Activated naive CD4-positive, alpha-beta T cell treated with anti-CD3 and anti-CD28 coated beads for 36 hours (primary cell): ENCODE measurements at places on chromosomes 7 and 10. TPM values are rescaled to one million over a fixed set of nuclear protein-coding genes. Genes with fewer than 3 reads are reported as not detected.

DNA sequence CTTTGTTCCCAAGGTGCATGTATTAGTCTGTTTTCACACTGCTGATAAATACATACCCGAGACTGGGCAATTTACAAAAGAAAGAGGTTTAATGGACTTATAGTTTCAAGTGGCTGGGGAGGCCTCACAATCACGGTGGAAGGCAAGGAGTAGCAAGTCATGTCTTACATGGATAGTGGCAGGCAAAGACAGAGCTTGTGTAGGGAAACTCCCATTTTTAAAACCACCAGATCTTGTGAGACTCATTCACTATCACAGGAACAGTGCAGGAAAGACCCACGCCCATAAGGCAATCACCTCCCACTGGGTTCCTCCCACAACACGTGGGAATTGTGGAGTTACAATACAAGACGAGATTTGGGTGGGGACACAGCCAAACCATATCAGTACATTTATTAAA, 92.9 kb downstream of the PPP1R3C start:
- no peaks in the 10 kb centered on the region for H3K36me3 ChIP-seq
- no peaks in the 10 kb centered on the region for H3K4me1 ChIP-seq
- no peak overlapping the region for H3K27ac ChIP-seq
- DNase-seq = no peak

The CXCL12 gene
- total RNA-seq = not detected

DNA sequence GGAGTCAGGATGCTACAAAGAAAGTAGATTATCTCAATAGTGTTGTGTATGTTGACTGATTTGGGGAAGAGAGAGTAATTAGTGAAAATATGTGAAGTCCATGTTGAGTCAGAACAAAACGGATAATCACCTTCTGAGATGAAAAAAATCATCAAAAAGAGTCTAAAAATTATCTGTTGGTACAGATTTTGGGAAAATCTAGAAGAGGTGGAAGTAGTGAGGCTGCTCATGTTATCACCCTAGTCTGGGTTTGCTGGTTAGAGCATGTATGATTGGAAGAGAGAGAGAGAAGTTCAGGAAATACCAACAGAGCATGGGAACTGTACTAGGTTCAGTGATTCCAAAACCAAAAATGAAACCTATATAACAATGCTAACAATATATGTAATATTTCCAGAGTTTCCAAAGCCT, 12.3 kb downstream of the RPA3 start:
- H3K4me1 ChIP-seq = peaks cover 24% of the 10 kb centered on the region
- H3K27me3 ChIP-seq = no peaks in the 10 kb centered on the region
- H3K4me3 ChIP-seq = no peak overlapping the region
- H3K36me3 ChIP-seq = peaks cover 6% of the 10 kb centered on the region
- no peak overlapping the region for H3K27ac ChIP-seq

The IFIT1B gene
- not detected for total RNA-seq

- no peak overlapping the region for H3K27ac ChIP-seq
- no peak overlapping the region for H3K4me3 ChIP-seq
Measured at GRCh38 chr7:155363146-155363539, 65.5 kb downstream of the INSIG1 start.

DNA sequence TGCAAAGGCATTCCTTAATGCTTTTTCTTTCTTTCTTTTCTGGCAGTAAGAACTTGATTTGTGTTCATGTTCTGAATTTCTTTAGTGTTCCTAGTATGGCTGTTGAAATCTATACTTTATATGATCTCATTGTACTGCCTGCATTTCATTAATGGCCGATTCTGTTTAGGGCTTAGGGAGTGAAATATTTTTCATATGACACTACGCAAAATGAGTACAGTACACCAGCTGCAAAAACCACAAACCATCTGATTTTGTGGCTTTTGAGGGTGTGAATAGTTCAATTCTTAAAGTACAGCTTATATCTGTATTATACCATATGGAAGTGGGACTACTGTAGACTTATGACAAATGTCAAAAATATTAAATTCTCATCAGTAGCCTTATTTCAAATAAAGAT, 69.1 kb upstream of the FOXP2 start:
- no peaks in the 10 kb centered on the region for H3K27me3 ChIP-seq
- H3K27ac ChIP-seq = no peak overlapping the region
- no peaks in the 10 kb centered on the region for H3K36me3 ChIP-seq
- no peak for DNase-seq

The PRR15 gene
- not detected for total RNA-seq

GRCh38 chr7:152383341-152384234, 52.2 kb downstream of the KMT2C start:
- H3K4me3 ChIP-seq = no peak overlapping the region
- peaks cover 25% of the 10 kb centered on the region for H3K4me1 ChIP-seq
- DNase-seq = peak; percentile 38
- H3K27ac ChIP-seq = no peak overlapping the region
- H3K36me3 ChIP-seq = no peaks in the 10 kb centered on the region

DNA sequence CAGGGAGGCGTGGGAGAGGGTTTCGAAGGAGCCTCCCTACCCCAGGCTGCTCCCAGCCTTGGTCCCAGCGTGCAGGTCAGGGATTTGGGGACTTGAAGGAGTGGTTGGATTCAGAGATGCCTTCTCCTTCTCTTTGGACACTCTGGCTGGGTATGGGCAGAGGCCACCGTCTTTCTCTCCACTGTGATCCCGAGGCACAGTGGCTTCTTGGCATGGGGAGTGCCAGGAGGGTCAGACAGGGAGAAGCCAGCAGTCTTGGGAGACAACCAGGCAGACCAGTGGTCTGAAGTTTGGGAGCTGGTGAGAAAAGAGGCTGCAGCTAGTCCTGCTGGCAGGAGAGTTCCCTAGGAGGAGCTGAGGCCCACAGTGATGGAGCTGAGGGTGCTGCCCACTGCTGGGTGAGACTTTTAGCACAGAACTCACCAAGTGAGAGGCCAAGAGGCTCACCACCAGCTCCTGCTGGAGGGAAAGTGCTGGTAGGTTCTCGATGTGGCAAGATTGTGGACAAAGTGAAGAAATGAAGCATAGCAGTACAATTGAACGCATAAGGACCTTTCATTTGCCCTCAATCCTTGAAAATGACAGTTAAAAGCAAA, 35.2 kb upstream of the WDFY4 start:
- no peaks in the 10 kb centered on the region for H3K36me3 ChIP-seq
- H3K27me3 ChIP-seq = peaks cover 18% of the 10 kb centered on the region
- no peak overlapping the region for H3K4me3 ChIP-seq
- DNase-seq = no peak

- H3K4me1 ChIP-seq = peaks cover 40% of the 10 kb centered on the region
- H3K27ac ChIP-seq = no peak overlapping the region
- no peaks in the 10 kb centered on the region for H3K27me3 ChIP-seq
- no peaks in the 10 kb centered on the region for H3K36me3 ChIP-seq
- no peak overlapping the region for H3K4me3 ChIP-seq
- no peak for DNase-seq
Measured at GRCh38 chr10:3936422-3937040, 151.5 kb upstream of the KLF6 start.

The MYH16 gene
- total RNA-seq = not detected

- H3K27me3 ChIP-seq = no peaks in the 10 kb centered on the region
- H3K27ac ChIP-seq = no peak overlapping the region
- no peaks in the 10 kb centered on the region for H3K36me3 ChIP-seq
- H3K4me1 ChIP-seq = peaks cover 35% of the 10 kb centered on the region
- no peak overlapping the region for H3K4me3 ChIP-seq
Measured at GRCh38 chr10:7033031-7033430, 377.8 kb downstream of the SFMBT2 start.

GRCh38 chr10:125575843-125576242, 107.1 kb downstream of the TEX36 start:
- peaks cover 7% of the 10 kb centered on the region for H3K27me3 ChIP-seq
- H3K4me1 ChIP-seq = no peaks in the 10 kb centered on the region
- no peak overlapping the region for H3K4me3 ChIP-seq
- DNase-seq = no peak
- no peak overlapping the region for H3K27ac ChIP-seq

The MDFIC gene
- total RNA-seq = 93.1 TPM

- no peak for DNase-seq
- H3K4me1 ChIP-seq = peaks cover 26% of the 10 kb centered on the region
- peaks cover 24% of the 10 kb centered on the region for H3K36me3 ChIP-seq
- no peak overlapping the region for H3K4me3 ChIP-seq
- H3K27me3 ChIP-seq = no peaks in the 10 kb centered on the region
- peak overlapping the region; percentile 12 for H3K27ac ChIP-seq
Measured at GRCh38 chr7:44764665-44765578, 16.3 kb downstream of the ZMIZ2 start.

GRCh38 chr10:111648046-111648445, 535.5 kb downstream of the GPAM start:
- peaks cover 4% of the 10 kb centered on the region for H3K36me3 ChIP-seq
- no peaks in the 10 kb centered on the region for H3K27me3 ChIP-seq
- H3K4me1 ChIP-seq = no peaks in the 10 kb centered on the region
- H3K27ac ChIP-seq = no peak overlapping the region
- no peak overlapping the region for H3K4me3 ChIP-seq

DNA sequence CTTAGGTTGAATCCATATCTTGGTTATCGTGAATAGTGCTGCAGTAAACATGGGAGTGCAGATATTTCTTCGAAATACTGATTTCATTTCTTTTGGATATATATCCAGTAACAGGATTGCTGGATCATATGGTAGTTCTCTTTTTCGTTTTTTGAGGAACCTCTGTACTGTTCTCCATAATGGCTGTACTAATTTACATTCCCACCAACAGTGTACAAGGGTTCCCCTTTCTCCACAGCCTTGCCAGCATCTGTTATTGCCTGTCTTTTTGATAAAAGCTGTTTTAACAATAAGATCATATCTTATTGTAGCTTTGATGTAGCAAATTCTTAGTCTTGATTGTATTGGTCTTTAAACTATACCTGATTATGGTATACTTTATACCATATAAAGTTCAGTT, 45.3 kb downstream of the ZNRF2 start:
- DNase-seq = no peak
- H3K4me1 ChIP-seq = peaks cover 46% of the 10 kb centered on the region
- no peak overlapping the region for H3K27ac ChIP-seq
- no peak overlapping the region for H3K4me3 ChIP-seq

GRCh38 chr7:84085147-84085546, 109.4 kb downstream of the SEMA3A start:
- no peak for DNase-seq
- no peaks in the 10 kb centered on the region for H3K36me3 ChIP-seq
- H3K27ac ChIP-seq = no peak overlapping the region
- no peak overlapping the region for H3K4me3 ChIP-seq
- H3K4me1 ChIP-seq = peaks cover 15% of the 10 kb centered on the region
- H3K27me3 ChIP-seq = no peaks in the 10 kb centered on the region

DNA sequence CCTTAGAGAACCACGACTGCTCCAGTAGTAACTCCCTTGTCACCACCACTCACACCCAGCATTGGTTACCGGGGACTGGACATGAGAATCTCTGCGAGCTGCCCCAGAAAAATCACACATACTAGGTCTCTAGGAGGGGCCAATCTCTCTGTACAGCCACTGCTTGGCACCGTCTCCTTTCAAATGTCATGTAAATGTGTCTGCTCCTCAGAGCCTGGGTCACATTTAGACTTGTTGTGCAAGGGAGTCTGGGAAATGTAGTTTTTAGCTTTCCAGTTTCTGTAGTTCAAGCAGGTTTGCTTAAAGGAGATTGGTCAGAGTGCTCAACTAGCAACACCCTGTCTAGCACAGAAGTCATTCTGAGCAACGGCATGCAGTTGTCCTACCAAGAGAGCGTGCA, 60.0 kb downstream of the CHN2 start:
- no peak overlapping the region for H3K27ac ChIP-seq
- H3K27me3 ChIP-seq = peaks cover 3% of the 10 kb centered on the region
- DNase-seq = no peak
- no peaks in the 10 kb centered on the region for H3K36me3 ChIP-seq
- H3K4me3 ChIP-seq = no peak overlapping the region

GRCh38 chr10:69089638-69090599, 2.0 kb downstream of the SRGN start:
- peak overlapping the region; percentile 99 for H3K27ac ChIP-seq
- no peaks in the 10 kb centered on the region for H3K27me3 ChIP-seq
- peaks cover 70% of the 10 kb centered on the region for H3K4me1 ChIP-seq
- peak; percentile 95 for DNase-seq
- peak overlapping the region; percentile 89 for H3K4me3 ChIP-seq

GRCh38 chr7:151339651-151340382, 1.8 kb upstream of the NUB1 start:
- no peak overlapping the region for H3K4me3 ChIP-seq
- peak overlapping the region; percentile 10 for H3K27ac ChIP-seq
- no peaks in the 10 kb centered on the region for H3K36me3 ChIP-seq
- H3K27me3 ChIP-seq = no peaks in the 10 kb centered on the region
- H3K4me1 ChIP-seq = peaks cover 37% of the 10 kb centered on the region
- DNase-seq = no peak

GRCh38 chr10:124369986-124370385, 48.7 kb downstream of the OAT start:
- peaks cover 7% of the 10 kb centered on the region for H3K27me3 ChIP-seq
- H3K27ac ChIP-seq = no peak overlapping the region
- no peaks in the 10 kb centered on the region for H3K4me1 ChIP-seq
- DNase-seq = no peak
